ENCODE measurements at places on chromosomes 3 and 15.

GRCh38 chr3:158519776-158520175 lies 51.2 kb upstream of the MLF1 start:
- DNase-seq = no peak

GRCh38 chr3:130894986-130895280 lies 1.0 kb downstream of the ATP2C1 start:
- DNase-seq = peak; percentile 27

DNA sequence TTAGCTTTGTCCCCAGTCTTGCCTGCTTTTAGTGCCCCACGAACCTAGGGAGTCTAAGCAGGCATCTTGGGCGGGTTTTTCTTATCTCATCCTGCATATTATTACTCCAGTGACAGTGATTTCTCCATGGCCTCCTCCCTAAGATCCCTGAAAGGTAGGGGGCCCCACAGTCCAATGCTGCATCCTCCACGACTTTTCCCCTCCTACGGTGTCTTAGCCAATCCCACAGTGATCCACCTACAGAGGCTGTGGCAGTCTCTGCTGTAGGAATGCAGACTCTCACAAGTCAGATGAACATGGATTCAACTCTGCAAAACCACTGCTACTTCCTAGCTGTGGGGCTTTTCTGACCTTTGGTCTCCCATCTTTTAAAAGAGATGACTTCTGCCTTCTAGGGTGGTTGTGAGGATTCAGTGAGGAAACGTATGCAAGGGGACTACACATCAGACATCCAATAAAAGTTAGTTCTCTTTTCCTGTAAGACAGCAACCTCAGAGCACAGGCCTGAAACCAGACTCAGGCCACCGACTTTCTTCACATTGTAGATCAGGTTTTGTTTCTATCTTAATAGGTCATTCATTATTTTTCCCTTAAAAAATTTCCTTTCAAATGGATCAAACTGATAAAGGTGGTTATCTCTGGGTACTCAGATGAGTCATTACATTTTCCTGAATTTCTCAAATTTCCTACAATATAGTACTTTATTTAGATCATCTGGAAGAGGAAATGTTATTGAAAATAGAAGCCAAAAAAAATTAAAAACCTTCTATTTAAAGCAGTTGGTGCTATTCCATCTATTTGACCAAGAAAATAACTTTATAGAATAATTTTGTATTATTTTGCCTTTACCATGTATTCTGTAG lies 23.2 kb downstream of the ILDR1 start:
- no peak for DNase-seq

GRCh38 chr15:66982250-66982649 lies 83.2 kb upstream of the SMAD3 start:
- DNase-seq = no peak

GRCh38 chr3:17782751-17783150 lies 40.3 kb upstream of the TBC1D5 start:
- DNase-seq = no peak

GRCh38 chr15:39585871-39586301 lies 5.0 kb downstream of the THBS1 start:
- no peak for DNase-seq

DNA sequence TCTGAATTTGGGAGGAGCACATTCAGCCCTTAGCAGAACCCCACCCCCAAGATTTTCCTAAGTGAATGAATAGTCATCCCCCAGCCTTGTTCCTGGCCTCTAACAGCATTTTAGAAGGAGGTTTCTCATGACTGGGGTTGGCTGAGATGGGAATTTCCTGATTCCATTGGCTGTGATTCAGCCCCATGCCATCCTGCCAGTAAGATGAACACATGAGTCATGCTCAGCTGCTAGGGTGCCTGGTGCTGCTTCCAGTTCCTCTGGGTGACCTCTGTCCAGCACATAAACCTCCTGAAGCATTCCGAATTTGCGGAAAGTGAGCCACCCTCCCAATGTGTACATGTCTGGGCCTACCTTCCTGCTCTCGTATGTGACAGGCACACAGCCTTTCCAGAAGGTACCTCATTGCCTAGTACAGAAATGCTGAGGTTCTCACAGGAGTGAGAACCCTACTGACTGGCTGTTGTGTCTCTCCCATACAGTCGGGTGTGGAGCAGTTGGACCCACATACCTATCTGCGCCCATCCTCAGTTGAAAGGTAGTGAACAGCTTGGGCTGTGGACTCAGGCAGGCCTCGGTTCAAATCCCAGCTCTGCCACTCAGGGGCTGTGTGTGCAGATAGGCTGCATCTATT lies 91.7 kb downstream of the APBA2 start:
- DNase-seq = peak; percentile 96

- no peak for DNase-seq
These were observed 186.9 kb downstream of the FOXB1 start for GRCh38 chr15:60191016-60191415.

- no peak for DNase-seq
These were observed 311.9 kb downstream of the EDEM1 start for GRCh38 chr3:5499404-5499803.

DNA sequence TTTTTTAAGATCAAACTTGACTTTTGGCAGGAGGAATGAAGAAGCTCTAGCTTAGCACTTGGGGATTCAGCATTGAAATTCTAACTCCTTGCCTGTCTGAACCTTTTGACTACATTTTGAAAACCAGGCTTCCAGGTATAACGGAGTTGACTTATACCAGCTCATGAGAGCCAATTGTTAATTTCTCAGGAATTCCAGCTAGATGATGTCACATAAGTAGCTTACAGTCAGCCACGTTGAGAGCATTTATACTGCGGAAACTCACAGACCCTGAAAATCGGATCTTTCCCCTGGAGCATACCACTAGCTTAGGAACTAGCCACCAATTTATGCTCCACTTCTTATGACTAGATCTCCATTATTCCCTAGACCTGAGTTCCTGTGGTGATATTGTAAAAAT lies 321.4 kb upstream of the DPH6 start:
- no peak for DNase-seq

GRCh38 chr3:98328933-98329332 lies 24.7 kb upstream of the OR5K4 start:
- no peak for DNase-seq

DNA sequence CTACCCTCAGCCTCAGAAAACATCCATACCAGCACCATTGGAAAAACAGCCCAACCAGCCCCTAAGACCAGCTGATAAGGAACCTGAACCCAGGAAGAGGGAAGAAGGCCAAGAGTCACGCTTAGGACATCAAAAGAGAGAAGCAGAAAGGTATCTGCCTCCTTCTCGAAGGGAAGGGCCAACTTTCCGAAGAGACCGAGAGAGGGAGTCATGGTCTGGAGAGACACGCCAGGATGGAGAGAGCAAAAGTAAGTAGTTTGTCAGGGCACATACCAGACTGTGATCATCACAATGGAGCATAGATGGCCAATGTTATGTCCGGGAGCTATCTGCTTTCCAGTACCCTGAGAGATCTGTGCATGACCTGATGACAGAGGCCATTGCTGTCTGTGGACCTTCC lies 31.0 kb upstream of the RBM5 start:
- DNase-seq = no peak

GRCh38 chr3:105402287-105402801 lies 35.6 kb downstream of the ALCAM start:
- peak; percentile 73 for DNase-seq

DNA sequence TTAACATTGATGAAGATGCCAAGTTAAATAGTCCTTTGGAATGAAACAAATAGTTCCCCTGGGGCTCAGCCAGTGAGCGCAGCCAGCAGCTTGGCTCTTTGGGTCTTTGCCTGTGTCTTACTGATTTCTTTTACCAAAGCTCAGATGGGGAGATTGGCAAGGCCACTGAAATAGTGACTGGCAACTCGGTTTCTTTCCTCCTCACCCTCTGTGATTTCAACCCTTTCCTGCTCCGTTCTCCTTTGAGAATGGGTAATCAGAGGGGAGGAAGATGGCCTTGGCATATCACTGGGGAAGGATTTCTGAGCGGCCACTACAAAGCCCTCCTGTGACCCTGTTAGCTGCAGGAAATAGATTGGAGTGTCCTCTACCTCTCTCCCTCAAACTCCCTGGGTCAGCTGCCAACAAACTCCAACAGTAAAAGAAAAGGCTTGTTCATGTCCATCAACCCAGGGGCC lies 337.1 kb upstream of the LRRFIP2 start:
- no peak for DNase-seq

GRCh38 chr15:29636140-29636539 lies 186.1 kb downstream of the TJP1 start:
- DNase-seq = no peak

DNA sequence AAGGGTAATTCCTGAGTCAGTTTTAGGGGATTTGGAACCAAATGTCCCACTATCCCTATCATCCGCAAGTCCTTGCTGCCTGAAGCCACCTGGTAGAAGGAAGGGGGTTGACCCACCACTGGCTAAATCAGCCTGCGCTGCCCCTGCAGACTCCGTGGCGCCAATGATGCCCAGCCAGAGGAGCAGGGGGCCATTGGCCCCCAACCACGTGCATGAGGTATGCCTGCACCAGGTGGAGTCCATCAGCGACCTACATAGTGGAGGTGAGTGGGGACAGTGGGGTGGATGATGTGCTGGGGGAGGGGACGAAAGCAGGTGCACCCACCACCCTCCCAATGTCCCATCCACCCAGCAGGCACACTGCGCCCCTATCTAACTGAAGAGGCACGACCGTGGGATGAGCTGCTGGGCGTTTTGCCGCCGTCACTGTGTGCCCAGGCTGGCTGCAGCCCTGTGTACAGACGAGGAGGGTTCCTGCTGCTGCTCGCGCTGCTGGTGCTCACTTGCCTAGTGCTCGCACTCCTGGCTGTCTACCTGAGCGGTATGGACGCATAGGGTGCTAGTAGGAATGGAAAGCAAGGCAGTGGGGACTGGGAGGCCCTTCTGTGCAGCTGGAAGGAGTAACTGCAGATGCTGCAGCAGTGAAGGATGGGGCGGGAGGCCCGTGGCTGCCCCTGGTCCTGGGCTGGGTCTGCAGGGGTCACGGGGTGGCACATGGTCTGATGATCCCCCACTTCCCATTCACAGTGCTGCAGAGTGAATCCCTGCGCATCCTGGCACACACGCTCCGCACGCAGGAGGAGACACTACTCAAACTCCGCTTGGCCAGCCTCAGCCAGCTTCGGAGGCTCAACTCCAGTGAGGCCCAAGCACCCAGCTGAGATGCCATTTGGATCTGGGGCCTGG lies 5.7 kb downstream of the IFRD2 start:
- DNase-seq = no peak

DNA sequence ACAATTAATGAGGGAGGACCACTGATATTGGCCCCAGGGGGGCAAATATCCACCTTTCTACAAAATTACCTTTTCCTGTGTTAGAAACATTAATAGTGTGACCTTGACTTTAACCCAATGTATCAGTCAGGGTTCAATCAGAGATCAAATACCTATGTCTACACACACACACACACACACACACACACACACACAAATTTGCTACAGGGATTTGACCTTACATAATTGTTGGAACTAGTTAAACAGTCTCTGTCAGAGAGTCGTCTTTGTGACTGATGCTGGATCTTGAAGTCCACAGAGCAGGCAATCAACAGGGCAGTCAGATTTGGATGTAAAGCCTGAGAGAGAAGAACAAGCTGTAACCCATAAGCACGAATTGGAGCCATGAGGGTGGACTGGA lies 32.5 kb downstream of the TM4SF4 start:
- DNase-seq = peak; percentile 33

DNA sequence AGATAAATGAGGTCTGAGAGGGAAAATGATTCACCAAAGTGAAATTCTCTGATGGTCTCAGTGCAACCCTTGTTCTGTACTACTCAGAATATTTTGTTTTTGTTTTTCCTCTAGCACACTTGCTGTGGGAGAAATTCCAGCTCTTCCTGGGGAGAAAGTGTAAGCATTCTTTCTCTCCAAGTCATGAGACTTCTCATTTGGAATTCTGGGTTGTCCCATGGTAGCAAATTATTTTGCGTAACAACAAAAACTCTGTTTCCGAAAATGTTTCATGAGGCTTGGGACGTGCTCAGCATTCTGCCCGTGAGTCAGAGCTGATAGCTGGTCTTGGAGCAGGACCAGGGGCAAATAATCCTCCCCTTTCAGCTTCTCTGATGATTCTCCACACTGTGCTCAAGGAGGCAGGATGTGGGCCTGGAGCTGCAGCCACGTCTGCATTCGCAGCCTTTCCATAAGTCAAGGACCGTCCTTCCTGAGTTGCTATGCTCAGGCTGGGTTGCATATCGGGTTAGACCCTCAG lies 70.3 kb downstream of the SENP2 start:
- DNase-seq = peak; percentile 98
